ENCODE measurements at places on chromosomes 16 and 17.

DNA sequence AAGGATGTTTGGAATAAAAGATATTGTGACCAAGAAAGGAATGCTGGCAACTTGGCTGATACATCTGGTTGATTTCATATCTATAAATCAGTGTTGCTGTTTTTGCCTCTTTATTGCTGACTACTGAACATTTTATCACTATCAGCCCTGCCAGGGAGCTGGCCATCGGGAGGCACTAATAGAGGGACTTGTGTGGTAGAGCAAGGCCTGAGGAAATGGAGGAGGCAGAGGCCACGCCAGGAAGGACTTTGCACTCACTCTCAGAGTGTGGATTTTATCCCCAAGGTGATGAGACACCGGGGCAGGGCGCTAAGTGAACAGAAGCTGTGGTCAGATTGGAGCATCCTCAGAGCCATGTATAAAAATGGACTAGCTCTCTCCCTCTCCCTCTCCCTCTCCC is 9.3 kb upstream of the CYB561 start:
- DNase-seq = no peak

DNA sequence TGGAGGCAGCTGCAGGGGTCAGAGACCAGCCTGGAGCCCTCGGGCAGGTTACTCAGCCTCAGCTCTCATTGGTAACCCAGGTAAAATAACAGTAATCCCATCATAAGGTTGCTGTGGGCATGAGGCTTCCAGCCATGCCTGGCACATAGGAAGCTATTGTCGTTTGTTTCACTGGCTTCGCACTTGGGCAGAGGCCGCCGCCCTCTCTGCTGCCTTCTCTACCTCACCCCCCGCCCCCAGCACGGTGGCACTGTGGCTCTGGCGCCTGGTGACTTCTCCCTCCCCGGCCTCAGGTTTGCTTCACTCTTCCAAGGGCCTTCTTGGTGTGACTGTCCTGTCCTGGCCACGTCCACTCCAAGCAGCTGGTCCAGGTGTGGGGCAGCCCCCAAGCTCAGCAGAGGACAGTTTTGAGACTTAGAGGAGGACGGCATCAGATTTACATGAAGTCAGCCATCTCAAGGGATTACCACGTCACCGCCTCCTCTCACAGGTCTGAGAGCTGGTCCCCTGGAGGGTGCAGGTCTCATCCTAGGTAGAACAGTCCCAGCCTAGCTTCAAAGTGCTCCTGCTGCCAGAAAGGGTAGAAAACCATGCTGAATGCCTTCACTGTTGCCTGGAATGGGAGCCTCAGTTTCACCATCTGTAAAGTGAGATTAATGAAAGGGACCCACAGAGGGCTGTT is 34.8 kb downstream of the SREBF1 start:
- no peak for DNase-seq

DNA sequence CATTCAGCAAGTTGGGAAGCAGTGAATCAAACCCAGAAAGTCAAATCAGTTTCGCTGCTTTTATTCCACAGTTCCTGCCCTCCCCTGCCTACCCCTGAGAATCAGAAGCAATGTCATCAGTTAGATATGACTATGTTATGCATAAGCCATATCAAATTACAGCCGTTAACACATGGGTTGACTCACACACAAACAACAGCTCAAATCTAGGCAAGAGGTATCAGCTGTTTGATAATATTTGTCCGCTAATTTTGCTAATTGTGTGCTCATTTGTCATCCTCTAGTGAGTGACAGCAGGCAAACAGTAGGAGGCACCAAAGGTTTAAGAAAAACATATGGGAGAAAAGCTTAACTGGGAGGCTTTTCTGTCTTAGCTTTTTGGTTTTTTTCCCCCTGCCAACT is 327.4 kb upstream of the CCL2 start:
- DNase-seq = no peak

DNA sequence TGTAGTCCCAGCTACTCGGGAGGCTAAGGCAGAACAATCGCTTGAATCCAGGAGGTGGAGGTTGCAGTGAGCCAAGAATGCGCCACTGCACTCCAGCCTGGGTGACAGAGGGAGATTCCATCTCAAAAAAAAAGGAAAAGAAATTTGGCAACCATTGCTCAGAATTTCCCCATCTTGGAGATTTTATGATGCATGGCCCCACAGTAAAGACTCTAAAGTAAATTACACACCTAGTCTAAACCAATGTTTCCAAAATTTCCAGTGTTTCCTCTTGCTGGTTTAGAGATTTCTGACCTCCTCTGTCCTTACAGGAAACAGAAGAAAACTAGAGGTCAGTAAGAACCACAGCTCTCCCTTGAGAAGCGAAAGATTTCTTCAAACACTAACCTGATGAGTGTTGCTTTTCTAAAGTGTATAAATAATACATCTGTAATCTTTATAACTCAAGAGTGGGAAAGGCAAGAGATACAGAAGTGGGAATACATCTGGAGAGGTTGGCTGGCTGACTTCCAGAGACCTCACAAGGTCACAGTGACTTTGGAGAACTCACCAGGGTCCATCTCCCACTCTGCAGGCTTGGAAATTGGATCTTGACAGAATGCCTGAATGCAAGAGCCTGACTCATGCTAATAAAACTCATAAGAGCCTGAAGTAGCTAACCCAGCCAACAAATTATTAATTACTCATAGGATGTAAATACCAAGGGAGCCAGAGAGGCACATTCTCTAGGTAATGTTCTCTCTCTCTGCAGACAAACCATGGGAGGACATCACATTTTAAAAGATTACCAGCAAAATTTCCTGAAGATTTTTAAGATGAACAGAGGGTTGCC is 8.8 kb downstream of the ADAT1 start:
- DNase-seq = no peak

- DNase-seq = no peak
Measured at GRCh38 chr17:43998552-43998951, 5.9 kb upstream of the NAGS start.

GRCh38 chr17:1673041-1673785 is 11.5 kb downstream of the PRPF8 start:
- DNase-seq = no peak

GRCh38 chr16:13756411-13757140 is 163.4 kb upstream of the ERCC4 start:
- DNase-seq = no peak

GRCh38 chr16:49081554-49081953 is 200.1 kb downstream of the CBLN1 start:
- DNase-seq = no peak

- DNase-seq = no peak
Measured at GRCh38 chr16:83717814-83718213, 90.0 kb upstream of the HSBP1 start.

- DNase-seq = no peak
Measured at GRCh38 chr16:66948134-66948836, 12.8 kb upstream of the CES3 start.

DNA sequence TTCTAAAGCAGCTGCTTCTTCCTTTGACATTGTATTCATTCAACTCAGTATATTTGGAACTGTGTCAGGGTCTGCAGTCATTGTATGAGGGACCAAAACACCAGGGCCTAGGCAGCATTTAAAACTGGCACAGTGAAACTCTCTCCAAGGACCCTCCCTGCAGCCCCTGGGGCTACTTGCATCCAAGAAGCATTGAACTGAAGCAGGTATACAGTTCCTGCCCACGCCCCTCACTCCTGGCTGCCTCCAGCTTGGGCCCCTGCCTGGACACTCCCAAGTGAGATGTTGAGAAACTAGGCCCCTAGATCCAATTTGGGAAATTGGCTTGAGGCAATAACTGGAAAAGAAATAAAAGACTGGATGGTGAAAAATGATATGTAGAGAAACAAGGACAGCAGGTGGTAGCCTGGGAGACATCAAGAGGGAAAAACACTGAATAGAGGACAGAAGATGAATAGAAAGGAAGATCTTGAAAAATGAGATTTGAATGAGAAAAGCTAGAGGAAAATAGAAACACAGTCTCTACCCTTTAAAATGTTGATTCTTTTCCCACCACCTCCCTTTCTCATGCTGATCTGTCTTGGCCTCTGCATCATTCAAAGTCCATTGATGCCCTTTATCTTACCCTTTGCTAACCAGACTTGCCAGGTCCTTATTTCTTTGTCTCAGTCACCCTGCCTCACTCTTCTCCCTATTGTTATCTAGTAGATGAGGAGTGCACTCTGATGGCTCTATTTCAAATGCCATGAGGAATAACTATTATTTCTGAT is 368.8 kb upstream of the CDH8 start:
- no peak for DNase-seq

GRCh38 chr17:79581324-79581932 is 29.4 kb downstream of the RBFOX3 start:
- peak; percentile 52 for DNase-seq

DNA sequence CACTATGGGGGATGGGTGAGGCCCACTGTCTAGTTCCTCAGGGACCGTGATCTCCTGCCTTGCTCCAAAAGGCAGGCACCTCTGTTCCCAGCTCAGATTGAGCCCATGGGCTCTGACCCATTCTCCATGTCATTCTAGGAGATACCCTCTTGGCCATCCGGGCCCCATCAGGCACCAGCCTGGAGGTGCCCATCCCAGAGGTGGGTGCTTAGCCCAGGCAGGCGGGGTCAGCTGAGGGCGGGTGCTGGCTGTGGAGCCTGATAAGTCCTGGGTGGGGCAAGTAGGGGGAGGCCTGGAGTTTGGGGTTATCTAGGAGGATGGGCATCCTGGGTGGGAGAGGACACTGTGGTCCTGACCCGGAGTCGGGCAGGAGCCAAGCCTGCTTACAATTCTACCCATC is 2.3 kb downstream of the E2F4 start:
- DNase-seq = no peak

- DNase-seq = no peak
Measured at GRCh38 chr16:14522671-14523070, 107.4 kb downstream of the PARN start.

DNA sequence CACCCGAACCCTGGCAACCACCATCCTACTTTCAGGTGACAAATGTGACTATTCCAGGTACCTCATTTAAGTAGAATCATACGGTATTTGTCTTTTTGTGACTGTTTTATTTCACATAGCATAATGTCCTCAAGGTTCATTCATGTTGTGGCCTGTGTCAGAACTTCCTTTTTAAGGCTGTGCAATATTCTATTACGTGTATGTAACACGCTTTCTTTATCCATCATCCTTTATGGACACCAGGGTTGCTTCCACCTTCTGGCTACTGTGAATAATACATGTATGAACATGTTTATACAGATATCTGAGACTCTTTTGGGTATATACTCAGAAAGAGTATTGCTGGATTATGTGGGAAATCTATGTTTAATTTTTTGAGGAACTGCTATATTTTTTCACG is 28.7 kb upstream of the RSL1D1 start:
- no peak for DNase-seq

- no peak for DNase-seq
Measured at GRCh38 chr17:2120586-2121335, 65.9 kb downstream of the HIC1 start.

Data from NCI-H2029 (cell line).